ENCODE measurements at places on chromosomes 11 and 22.

GRCh38 chr22:46045459-46046298, 68.7 kb upstream of the WNT7B start:
- no peak for DNase-seq

GRCh38 chr11:635945-636510, 1.0 kb upstream of the DRD4 start:
- DNase-seq = no peak

DNA sequence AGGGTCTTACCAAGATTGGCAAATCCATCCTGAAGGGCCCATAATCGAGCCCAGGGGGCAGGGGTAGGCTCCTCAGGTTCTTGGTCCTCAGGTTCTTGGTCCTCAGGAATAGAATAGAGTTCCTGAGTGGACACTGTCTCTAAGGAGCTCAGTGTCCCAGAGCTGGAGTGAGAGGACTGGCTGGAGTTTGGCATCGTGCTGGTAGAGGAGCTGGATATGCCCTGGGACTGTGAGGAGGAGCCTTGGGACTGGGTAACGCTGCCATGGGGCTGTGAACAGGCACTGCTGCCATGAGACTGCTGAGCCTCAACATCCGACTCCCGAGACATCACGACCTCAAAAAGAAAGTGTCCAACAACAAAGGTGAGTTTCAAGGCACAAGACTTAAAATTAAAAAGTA, 7.2 kb downstream of the CHEK2 start:
- no peak for DNase-seq

DNA sequence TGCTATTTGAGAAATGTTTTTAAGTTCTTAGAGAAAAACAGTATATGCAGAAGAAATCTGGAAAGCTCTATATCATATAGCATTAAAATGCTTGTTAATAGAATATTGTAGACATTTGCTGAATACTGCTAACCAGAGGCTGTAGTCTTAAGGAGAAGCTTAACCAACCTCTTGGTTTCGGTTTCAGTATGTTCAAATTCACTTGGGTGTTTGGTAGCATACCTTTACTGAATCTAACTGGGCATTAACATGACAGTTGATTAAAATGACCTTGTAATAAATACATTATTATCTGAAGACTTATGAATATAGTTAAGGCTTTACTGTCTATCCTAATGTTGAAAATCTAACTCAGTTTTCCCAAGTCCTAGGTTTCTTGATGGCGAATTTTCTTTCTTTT, 5.4 kb downstream of the PCF11 start:
- DNase-seq = no peak

DNA sequence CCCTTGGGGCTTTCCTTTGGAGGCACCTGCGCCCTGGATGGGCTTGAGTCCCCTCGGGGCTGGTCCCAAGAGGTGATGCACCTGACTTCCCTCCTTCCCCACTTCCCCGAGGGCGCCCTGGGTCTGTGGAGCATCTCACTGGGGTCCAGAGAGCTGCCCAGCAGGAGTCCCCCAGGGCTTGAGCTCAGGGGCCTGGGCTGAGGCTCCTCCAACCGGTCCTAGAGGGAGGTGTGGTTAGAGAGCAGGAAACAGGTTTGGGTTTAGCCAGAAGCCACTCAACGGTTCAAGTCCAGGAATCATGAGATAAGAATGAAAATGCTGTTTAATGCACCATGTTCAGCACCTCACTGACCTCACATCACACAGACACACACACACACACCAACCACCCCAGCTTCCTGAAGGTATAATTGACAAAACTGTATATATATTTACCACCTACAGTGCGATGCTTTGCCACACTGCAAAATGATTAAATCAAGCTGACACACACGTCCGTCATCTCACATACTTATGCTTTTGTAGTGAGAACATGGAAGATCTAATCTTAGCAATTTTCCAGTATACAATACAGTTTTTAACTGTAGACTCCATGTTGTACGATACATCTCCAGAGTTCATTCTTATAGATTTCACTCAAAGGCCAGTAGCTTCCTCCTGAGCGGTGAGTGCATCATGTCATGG, 628 bp upstream of the IGLL1 start:
- DNase-seq = no peak
